ENCODE measurements at places on chromosomes 13 and 19.

DNA sequence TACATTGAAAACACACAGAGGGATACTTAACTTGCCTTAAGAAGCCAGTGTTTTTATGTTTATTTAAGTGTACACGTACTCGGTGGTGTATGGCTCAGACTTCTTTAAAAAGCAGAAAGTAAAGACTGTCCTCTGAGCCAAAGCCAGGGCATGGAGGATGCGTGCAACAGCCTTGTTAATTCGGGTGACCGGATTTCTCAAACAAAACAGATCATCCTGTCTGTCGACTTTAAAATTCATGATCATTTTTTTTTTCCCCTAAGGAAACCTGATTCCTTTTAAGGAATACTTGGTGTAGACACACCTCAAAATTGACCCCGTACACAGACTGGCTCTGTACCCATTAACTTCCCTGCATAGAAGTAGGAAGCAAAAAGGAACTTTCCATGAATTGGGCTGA, 124.7 kb upstream of the RNF113B start:
- DNase-seq, result no peak

GRCh38 chr13:107883561-107884175, 331.7 kb downstream of the LIG4 start:
- DNase-seq, result no peak

- DNase-seq, result no peak
These were observed 121.7 kb downstream of the FNDC3A start for GRCh38 chr13:49097374-49097773.

- DNase-seq, result no peak
These were observed 11.7 kb upstream of the MCF2L start for GRCh38 chr13:112957295-112957677.

GRCh38 chr19:1882089-1882785, 3.1 kb downstream of the ABHD17A start:
- DNase-seq, result peak; percentile 63

GRCh38 chr19:30083701-30084156, 141.7 kb downstream of the URI1 start:
- DNase-seq, result no peak

DNA sequence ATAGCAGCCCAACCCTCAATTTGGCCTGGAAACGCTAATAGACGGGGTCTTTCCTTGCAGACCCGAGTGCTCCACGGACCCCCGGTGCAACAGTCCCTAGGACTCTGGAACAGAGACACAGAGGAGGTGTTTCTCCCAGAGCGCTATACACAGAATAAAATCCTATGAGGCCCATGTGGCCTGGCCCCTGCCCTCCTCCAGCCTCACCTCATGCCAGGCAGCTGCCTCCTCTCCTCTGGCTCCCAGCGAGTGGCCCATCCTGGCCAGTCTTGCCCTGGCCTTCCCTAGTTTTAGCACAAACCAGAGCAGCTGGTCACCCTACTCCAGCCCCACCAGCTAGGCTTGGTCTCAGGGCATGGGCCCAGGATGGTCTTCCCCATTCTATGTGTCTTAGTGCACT, 20.3 kb downstream of the POP4 start:
- DNase-seq, result no peak

DNA sequence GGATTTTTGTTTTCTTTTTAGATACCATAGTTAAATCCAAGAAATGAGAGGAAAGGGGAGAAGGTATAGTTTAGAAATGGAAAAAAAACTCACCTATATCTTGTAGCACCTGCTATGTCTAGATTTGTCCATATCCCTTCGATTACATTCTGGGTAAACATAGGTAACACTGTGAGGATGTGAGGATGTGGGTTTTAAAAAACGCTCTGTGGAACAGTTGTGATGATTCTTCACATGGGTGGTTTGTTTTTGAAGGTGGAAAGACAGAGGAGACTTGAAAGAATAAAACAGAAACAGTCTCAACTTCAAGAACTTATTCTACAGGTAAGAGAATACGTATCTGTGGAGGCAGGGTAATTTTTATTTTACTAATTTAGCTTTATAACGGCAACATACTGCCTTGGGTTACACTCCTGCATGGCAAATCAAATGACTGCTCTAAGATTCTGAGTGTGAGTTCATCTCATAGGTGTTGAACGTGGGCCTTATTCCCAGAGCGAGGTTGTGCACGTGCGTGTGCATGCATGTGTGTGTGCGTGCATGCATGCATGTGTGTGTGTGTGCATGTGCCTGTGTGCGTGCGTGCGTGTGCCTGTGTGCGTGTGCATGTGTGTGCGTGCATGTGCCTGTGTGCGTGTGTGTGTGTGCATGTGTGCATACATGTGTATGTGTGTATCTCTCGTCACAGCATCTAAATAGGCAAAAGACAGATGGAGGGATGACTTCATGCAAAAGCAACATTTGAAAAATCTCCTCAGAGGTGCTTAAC, 23.5 kb downstream of the ATP4B start:
- DNase-seq, result no peak

DNA sequence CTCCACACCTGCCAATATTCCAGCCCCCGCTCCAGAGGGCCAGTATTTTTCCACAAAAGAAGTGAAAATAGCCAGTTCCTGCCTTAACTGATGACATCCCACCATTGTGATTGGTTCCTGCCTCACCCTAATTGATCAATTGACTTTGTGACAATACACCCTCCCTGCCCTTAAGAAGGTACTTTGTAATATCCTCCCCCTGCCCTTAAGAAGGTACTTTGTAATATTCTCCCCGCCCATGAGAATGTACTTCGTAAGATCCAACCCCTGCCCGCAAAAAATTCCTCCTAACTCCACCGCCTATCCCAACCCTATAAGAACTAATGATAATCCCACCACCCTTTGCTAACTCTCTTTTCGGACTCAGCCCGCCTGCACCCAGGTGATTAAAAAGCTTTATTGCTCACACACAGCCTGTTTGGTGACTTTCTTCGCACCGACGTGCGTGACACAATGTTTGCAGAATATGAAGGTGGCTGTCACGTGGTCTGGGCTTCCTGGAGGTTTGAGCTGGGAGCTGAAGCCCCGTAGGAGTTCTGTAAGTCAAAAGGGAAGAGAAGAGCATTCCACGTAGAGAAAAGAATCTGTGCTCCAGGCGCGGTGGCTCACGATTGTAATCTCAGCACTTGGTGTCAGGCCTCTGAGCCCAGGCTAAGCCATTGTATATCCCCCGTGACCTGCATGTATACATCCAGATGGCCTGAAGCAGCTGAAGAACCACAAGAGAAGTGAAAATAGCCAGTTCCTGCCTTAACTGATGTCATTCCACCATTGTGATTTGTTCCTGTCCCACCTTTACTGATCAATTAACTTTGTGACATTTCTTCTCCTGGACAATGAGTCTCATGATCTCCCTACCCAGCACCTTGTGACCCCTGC, 6.2 kb upstream of the FUT3 start:
- DNase-seq, result no peak

DNA sequence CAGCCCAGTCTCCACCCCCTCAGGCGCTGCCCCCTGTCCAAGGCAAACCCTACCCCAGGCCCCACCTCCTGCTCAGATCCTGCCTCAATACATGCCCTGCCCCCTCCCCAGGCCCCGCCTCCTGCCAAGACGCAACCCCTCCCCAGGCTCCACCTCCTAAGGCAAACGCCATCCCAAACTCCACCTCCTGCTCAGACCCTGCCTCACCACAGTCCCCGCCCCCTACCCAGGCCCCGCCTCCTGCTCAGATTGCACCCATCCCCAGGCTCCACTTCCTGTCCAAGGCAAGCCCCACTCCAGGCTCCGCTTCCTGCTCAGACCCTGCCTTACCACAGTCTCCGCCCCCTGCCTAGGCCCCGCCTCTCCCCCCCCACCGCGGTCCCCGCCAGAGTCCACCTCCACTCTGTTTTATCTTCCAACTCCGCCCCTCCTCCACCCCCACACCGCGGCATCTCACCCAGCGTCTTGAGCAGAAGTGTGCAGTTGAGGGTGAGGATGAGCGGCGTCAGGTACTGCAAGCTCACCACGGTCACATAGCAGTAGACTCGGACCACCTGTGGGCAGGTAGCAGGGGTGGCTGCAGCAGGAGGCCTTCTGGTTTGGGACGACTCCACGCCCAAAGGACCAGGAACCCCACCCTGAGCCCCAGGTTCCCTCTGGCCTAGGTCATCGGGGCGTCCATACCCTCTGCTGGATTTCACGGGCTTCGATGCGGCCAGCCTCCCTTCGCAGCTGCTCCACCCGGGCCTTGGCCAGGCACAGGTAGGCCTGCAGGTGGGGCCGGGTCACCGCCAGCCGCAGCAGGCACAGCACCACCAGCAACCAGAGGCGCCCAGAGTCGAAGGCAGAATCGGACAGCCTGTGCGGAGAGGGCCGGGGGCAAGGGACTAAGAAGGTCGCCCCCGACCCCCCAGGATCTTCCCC, 17.7 kb downstream of the TMEM161A start:
- DNase-seq, result no peak

- no peak for DNase-seq
These were observed 12.0 kb upstream of the SHFL start for GRCh38 chr19:10074153-10074552.
